ENCODE measurements at places on chromosomes 6 and 20.

DNA sequence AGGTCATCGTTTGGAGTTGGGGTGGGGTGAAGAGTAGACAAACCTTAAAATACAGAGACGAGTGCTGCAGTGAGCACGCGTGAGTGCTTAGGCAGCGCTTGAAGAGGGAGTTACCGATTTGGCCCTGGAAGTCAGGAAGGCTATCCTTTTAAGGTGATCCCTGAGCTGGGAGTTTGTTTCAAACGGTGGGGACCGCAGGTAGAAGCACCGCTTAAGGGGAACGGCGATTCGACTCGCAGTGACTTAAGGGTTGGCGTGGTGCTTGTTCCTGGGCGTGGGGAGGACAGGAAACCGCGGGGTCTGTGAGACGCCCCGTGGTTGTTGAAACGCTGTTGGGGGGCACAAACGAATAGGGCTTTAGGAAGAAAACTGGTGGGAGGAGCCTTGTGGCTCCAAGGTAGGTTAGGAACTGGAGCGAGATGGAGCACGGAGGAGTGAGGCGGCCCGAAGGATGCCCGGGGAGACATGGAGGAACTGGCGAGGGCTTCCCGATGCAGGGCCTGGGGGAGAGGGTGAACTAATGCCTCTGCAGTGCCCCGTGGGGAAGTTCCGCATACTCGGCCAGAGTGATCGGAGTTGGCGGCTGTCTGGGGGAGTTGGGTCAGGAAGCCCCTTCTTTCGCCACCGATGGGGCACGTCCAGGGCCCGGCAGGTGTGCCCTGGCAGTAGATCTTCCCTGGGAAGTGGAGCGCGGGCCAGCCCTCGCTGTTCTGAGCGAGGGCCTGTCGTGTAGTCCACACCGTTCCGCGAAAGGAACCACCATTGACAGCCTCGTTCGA, 1.3 kb upstream of the CDYL start:
- no peak for DNase-seq

DNA sequence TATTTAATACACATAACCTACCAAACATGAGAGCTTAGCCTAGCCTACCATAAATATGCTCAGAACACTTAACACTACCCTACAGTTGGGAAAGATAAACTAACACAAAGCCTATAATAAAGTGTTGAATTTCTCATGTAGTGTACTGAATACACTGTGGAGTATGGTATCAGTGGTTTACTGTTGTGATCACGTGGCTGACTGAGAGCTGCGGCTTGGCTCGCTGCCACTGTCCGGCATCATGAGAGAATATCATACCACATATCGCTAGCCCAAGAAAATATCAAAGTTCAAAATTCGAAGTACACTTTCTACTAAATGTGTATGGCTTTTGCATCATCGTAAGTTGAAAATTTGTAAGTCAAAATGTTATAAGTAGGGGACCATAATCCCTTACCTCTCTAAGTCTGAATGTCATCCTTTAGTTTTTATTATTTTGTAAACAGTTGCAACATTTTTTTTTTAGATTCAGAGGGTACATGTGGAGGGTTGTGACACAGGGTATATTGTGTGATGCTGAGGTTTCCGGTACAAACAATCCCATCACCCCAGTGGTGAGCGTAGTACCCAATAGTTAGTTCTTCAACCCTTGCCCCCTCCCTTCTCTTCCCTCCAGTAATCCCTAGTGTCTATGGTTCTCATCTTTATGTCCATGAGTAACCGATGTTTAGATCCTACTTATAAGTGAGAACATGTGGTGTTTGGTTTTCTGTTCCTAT, 14.6 kb upstream of the TAAR1 start:
- DNase-seq, result no peak

- DNase-seq, result no peak
Measured at GRCh38 chr6:43058531-43058930, 703 bp downstream of the MRPL2 start.

GRCh38 chr20:8244637-8245036, 112.6 kb downstream of the PLCB1 start:
- DNase-seq, result peak; percentile 92

DNA sequence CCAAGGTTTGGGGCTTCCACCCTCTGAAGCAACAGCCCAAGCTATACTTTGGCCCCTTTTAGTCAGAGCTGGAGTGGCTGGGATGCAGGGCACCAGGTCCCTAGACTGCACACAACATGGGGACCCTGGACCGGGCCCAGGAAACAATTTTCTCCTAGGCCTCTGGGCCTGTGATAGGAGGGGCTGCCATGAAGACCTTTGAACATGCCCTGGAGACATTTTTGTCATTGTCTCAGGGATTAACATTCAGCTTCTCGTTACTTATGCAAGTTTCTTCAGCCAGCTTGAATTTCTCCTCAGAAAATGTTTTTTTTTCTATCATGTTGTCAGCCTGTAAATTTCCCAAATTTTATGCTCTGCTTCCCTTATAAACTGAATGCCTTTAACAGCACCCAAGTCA, 82.3 kb downstream of the LRRC1 start:
- no peak for DNase-seq

GRCh38 chr6:22108199-22108598, 188.6 kb downstream of the PRL start:
- peak; percentile 6 for DNase-seq

GRCh38 chr20:6838181-6838826, 70.8 kb downstream of the BMP2 start:
- DNase-seq, result no peak
